Activated T-helper 17 cell treated with anti-CD3 and anti-CD28 coated beads, Interleukin-2, amount 50 U/mL, for 72 hours (primary cell): ENCODE measurements at places on chromosomes 7 and 10. TPM values are rescaled to one million over a fixed set of nuclear protein-coding genes. Genes with fewer than 3 reads are reported as not detected.

DNA sequence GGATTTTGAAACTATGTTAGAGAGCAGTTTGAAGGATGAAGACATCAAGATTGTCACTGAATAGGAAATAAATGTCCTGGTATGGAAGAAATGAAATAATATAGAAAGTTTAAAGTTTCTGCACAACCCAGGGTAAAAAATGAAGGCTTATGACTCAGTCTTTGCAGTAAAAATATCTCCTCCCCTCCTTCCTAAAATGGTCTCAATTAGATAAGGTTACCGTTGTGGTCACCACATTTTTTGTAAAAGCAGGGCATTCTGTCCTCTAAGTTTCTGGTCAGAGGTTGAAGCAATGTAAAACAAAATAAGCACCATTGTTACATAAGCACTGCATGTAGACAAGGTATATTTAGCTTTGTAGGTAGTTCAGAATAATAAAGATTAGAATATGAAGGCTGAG lies 403.5 kb downstream of the SUGCT start:
- ATAC-seq, result no peak

DNA sequence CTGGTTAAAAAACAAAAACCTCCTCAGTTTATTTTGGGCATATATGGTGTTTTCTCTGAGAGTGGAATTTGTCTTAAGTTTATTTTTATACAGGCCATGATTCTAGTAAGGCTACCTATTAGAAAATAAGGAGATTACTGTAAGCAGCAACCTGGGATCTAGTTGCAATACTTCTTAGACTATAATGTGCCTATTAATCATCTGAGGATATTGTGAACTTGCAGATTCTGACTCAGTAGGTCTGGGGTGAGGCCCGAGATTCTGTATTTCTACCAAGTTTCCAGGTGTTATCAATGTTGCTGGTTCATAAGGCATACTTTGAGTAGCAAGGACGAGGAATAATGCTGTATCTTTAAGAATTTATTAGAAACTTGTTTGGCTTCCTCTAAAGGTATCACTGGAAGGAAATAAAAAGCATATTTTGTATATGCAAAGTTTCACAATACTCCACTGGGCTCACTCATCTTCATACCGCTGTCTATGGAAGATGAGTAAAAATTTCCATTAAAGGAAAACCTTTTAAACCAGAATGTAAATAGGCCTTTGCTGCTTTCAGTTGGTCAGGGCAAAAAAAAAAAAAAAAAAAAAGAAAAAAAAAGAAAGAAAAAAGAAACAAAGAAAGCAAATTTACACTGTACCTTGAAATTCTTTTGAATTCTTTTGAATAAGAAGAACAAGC lies 105.8 kb downstream of the BMPER start:
- ATAC-seq, result no peak

DNA sequence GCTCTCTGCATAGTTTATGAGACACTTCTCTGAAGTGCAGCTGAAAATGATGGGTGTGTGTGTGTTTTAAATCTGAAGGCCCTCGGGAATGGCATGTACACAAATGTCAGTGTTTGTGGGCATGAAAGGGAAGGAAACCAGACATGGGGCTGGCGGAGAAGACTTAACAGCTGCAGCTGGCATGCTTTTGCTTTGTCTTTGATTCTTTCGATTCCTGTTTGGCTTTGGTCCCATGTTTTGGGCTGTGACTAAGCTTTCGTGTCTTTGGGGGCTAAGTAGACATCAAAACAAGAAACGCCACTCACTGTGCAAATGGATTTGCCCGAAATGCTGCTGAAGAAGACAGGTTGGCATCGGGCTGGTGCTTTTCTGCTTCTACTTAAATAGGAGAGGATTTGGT lies 179.3 kb downstream of the PFKFB3 start:
- peak; percentile 88 for ATAC-seq

DNA sequence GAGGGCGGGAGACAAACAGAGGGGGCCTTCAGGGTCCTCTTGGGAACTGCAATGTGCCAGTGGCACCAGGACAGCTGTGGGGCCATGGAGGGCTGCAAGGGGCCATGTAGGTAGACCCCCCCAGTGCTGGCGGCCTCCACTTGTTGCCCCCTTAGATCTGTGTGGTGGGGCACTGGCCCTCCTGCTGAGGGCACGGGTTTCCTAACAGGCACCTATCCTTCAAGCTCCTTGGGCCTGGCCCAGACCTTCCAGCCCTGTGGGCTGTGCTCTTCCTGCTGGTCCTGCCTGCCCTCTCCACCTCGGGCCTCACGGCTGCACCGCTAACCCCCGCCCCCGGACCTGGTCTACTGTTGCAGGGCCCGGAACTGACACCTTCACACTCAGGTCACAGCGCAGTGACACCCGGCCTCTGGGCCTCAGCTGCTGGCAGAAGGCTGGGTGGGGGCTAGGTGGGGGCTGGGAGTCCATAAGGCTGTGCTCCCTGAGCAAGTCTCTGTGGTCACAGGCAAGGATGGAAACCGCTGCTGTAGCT lies 12.6 kb downstream of the RASGEF1A start:
- ATAC-seq, result no peak

GRCh38 chr7:97580205-97580604 lies 151.7 kb upstream of the TAC1 start:
- no peak for ATAC-seq

GRCh38 chr10:121919666-121920065 lies 8.2 kb downstream of the ATE1 start:
- ATAC-seq, result no peak

CYP26C1 gene
- total RNA-seq, result not detected
